ENCODE measurements at places on chromosomes 12 and 14.

DNA sequence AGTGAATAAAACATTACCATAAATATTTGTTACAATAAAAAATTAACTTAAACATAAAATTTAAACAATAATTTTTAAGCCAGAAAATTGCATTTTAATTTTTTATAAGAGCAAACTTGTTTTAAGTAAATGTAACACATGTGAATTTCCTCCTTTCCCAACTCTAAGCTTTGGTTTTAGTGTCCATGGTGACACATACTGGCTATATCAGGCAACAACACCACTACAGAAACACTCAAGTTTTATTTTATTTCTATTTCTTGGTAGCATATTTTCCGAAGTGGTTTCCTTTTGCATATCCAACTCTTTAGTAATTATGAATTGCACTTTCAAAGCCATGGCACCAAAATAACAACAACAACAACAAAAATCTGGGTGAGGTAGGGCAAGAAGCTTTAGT lies 2.2 kb downstream of the NELL2 start:
- no peak for DNase-seq

DNA sequence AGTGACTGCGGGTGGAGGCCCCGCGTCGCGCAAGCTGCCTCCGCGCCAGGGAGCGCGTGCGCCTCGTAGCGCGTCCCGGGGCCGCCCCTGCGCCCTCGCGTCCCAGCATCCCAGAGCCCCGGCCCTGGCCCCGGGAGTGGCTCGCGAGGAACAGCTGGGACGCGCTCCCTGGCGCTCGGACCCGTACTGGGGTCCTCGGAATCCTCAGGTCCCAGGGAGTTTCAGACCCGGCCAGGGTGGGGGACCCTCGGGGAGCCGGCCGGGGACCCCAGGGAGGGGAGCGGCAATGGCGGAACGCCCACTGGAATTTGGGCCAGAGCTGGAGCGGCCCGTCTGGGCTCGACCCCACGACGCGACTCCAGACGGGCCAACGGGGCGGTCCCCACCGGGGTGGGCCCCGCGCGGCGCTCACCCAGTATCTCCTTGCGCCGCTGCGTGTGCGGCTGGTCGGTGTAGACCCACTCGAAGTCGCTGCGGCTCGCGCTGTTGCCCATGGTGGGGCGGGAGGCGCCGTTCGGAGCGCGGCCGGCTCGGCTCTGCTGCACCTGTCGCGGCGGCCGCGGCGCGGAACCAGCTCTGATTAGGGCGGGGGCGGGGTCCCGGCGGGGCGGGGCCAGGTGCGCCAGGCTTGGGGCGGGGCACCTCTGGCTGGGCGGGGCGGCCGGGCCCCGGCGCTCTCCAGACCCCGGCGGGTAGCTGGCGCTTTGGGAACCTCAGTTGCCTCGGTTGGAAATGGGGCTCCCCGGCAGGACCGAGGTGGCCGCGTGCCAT lies at the start of gene DEGS2:
TSS of gene DEGS2 (minus strand) at position 552 of the 771 bp plus-strand sequence. CDS start at position 494, 58 bp downstream.
- no peak for DNase-seq

- no peak for DNase-seq
These were observed 39.4 kb downstream of the ADGRD1 start for GRCh38 chr12:130992979-130993538.

GRCh38 chr14:28652782-28653181 lies 113.8 kb upstream of the FOXG1 start:
- no peak for DNase-seq

GRCh38 chr12:25972783-25973182 lies 14.3 kb downstream of the RASSF8 start:
- DNase-seq, result peak; percentile 59

- no peak for DNase-seq
These were observed 40.9 kb downstream of the KCTD10 start for GRCh38 chr12:109436188-109436560.

DNA sequence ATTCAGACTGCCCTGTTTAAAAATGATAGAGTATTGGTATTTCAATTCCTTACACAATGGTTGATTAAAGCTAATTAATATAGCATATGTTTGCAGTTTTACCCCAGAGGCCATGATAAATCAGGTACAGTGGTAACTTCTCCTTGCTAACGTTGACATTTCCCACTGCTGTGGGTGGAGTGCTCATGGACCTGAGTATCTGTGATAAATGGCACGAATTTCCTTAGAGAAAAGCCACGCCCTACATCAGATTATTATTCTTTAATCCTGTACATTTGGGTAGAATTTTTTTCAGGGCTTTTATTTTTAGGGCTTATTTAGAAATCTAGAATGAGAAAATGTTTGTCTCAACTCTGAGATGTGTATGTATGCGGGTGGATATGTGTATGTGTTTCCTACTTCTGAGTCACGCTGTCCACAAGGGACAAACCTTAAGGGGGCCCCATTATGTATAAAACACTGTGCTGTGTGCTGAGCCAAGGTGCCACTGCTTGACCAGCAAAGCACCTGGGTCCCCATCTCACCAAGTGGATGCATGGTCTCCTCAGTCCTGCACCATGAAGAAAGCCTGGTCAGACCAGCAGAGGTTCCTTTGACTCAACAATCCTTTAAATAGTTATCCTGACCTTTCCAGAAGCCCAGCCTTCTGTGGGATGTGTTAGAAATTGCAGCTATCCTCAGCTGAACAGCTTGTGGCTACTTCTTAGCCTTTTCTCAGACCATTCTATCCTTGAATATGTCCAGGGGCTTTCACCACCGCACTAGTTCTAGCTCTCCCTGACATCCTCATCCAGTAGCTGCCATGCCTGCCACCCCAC lies 57.9 kb upstream of the STK38L start:
- DNase-seq, result no peak

GRCh38 chr12:84128117-84128991 lies 784.2 kb downstream of the SLC6A15 start:
- no peak for DNase-seq

- peak; percentile 67 for DNase-seq
These were observed 1.2 kb downstream of the ITGB7 start for GRCh38 chr12:53205747-53206419.

GRCh38 chr14:67517083-67517482 lies 16.0 kb upstream of the PLEKHH1 start:
- DNase-seq, result no peak

DNA sequence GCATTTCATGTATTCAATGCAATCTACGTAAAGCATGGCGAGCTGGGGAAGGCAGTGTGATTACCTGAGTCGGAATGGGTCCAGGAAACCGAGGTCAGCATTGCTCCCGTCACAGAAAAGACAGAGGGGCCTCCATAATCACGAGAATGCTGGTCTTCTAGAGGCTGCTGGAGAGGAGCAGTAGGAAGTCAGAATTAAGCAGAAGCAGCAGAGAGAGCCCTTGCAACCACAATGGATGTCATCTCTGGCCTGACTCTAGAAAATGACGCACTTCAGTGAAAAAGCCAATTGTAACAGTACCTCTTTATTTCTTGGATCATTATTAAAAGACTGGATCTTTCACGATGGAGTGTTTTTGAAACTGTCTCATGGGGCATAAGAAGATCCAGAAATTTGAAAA lies 69.5 kb upstream of the FOXN3 start:
- DNase-seq, result no peak

DNA sequence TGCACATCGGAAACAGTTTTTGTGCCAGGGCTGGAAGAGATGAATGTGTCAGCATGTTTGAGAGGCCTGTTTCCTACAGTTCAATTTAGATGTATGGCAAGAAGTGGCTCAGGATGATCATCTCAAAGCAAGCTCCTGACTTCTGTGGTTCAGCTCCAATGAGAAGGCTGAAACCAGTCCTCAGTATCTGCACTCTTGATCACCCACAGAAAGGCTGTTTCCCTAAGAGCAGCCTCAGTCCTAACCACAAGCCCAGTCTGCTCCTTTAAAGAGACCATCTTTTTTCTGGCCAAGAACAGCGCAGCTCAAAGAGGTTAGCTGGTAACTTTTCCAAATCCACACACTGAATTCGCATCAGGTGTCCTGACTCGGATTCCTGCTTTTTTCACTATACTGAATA lies 19.2 kb downstream of the CSRP2 start:
- no peak for DNase-seq

DNA sequence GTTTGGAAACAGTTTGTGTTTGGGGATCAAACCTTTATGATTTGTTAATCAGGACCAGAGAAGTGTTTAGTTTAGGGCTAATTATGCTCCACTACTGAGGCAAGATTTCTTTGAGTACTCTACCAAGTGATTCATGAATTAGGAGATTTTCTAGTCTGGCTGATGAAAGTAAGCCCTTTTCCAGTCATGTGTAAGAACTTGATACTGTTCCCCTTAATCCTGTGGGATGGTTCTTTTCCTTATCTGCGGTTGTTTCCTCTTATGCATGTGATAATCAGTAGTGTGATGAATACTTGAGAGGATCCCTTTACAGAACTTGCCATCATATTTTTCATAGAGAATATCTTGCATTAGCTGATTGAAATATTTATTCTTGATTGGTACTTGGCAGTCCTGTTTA lies 42.1 kb downstream of the DYRK2 start:
- DNase-seq, result no peak

DNA sequence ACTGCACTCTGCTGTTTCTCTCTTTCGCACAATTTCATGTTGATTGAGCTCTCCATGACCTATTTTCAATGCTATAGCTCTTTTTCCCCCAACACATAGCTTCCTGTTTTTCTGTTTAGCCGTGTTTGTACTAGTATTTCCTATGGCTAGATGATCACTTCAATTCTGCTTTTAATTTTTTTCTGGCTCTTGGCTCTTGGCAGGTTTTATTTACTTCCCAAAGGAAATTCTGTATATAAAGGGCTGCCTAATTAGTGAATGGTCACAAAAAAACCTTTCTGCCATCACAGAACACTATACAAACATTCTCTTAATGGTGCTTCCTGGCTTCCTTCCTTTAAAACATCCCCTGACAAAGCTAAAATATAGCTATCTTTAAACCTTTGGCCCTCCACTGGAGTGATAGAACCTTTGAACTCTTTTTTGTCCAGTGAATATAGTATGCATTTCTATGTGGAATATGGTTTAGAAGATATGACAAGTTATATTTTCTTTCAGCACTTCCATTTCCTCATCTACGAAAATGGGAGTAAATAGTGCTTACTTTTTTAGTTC lies 88.2 kb downstream of the RASSF9 start:
- no peak for DNase-seq

DNA sequence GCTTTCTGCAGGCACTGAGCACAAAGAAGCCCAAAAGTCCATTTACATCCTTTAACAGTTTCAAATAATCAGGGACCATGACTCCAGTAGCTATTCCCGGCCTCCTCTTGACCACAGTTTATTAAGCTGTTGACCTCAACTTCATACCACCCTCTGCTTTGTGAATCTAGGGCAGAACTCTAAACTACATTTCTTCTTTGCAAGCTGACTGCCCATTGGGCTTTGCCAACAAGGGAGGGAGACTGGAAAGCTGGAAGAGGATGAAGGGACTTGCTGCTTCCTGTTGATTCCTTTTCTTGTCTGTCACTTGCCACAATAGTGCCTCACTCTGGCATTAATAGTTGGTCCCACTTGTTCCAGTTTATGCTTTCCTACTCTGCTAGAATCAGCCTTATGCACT lies 2.7 kb downstream of the CGRRF1 start:
- no peak for DNase-seq

DNA sequence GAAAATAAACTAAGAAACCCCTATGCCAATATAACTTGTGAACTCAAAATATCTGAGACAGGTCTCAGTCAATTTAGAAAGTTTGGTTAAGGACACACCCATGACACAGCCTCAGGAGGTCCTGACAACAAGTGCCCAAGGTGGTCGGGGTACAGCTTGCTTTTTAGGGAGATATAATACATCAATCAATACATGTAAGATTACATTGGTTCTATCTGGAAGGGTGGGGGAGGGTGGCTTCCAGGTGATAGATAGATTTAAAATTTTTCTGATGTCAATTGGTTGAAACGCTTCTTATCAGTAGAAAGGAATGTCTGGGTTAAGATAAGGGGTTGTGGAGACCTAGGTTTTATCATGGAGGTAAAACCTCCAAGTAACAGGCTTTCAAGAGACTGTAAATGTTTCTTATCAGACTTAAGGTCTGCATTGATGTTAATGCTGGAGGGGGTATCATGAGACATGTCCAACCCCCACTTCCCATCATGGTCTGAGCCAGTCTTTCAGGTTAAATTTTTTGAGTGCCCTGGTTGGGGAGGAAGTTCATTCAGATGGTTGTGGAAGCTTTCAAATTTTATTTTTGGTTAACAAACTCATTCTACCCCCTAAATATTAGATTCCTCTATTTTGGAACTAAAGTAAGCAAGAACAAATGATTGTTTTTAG lies 82.0 kb upstream of the RASSF8 start:
- no peak for DNase-seq

GRCh38 chr12:79982086-79983062 lies 47.5 kb upstream of the PPP1R12A start:
- DNase-seq, result no peak

DNA sequence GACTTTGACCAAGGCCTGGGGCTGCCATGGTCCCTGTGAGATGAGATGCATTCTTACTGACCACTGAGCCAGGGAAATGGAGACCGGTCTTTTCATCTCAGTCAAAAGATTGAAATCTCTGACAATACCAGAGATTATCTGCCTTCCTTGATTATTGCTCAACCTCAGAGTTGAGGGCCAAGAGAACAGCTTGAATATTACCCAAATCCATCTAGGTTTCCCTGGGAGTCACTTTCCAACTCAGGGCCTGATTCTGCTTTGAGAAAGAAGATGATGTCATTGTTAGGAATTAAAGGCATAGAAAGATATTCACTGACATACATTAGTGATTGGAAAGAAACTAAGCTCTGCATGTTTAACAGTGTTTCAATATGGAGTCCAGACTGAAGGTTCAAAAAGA lies 515.9 kb upstream of the TBX3 start:
- DNase-seq, result peak; percentile 63

- no peak for DNase-seq
These were observed 147.8 kb upstream of the ATP2B1 start for GRCh38 chr12:89856431-89856830.

DNA sequence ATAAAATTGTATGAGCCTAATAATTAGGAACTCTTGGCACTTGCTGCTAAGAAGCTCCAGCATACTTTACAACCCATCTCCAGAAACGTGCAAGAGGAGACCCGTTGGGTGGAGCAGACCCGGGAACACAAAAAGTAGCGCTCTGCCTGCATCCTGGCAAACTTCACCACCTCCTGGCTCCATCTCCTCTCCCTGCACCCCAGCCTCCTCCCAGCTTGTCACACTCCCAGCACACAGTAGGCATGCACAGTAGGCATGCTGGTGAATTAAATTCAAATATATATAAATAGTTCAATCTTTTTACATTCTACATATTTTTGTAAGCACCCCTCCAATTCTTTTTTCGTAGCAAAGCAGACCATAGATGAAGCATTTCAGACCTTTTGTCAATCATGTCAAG lies 1.2 kb downstream of the VSIG10 start:
- no peak for DNase-seq

DNA sequence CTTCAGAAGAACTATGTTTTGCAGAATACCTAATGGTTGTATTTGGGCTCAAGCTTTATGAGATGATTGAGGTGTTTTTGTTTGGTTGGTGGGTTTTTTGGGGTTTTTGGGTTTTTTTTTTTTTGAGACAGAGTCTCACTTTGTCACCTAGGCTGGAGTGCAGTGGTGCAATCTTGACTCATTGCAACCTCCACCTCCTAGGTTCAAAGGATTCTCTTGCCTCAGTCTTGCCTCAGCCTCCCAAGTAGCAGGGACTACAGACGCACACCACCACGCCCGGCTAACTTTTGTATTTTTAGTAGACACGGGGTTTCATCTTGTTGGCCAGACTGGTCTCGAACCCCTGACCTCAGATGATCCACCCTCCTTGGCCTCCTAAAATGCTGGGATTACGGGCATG lies 39.6 kb downstream of the ARL1 start:
- no peak for DNase-seq
